Myometrial cell (primary cell): ENCODE measurements at places on chromosomes 5 and 9. TPM values are rescaled to one million over a fixed set of nuclear protein-coding genes. Genes with fewer than 3 reads are reported as not detected.

EMB gene
- not detected in 2 replicates for total RNA-seq

SH3RF2 gene
- total RNA-seq, result 0.53 TPM in 1 of 2 replicates, not detected in the other

TMEM252 gene
- not detected in 2 replicates for total RNA-seq

RNF183 gene
- not detected in 2 replicates for total RNA-seq

SPINK7 gene
- total RNA-seq, result not detected in 2 replicates

SLC6A19 gene
- not detected in 2 replicates for total RNA-seq

RELL2 gene
- total RNA-seq, result 3.5 and 6.2 TPM in 2 replicates

ATG10 gene
- total RNA-seq, result 15.2 and 17.6 TPM in 2 replicates

N4BP3 gene
- total RNA-seq, result 0.29 and 0.89 TPM in 2 replicates

INSL4 gene
- not detected in 2 replicates for total RNA-seq
